Fibroblast of skin of scalp (primary cell): ENCODE measurements at places on chromosomes 2 and 18.

GRCh38 chr2:132268977-132269523, 107.3 kb upstream of the ANKRD30BL start:
- DNase-seq = no peak

DNA sequence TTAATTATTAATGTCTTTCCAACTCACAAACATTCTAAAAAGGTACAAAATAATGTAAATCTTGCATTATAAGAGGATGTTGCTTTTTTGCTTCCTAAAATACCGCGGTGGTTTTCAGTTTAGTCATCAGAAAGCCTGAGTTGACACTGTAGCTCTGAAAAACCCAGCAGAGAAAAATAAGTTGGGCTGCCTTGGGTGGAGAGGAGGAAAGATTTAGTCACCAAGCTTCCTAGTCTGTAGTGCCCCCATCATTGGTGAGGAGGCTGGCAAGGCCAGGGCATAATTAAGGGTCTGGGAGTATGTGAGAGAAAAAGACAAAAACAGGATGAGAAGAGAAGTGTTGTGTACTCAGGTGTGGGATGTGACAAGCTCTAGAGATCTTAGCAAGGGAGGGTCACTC, 5.7 kb downstream of the PTPRM start:
- peak; percentile 62 for DNase-seq

DNA sequence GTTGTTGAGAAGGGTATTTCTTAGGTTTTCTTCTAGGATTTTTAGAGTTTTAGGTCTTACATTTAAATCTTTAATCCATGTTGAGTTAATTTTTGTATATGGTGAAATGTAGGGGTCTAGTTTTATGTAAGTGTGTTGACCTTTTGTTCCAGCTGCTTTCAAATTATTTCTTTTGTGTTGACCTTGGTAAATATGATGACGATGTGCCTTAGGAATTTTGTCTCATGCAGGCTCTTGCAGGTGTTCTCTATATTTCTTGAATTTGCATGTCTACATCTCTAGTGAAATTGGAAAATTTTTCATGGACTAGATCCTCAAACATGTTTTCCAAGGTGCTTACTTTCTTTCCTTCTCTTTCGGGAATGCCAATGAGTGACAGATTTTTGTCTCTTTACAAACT, 1609.3 kb upstream of the ZEB2 start:
- no peak for DNase-seq

DNA sequence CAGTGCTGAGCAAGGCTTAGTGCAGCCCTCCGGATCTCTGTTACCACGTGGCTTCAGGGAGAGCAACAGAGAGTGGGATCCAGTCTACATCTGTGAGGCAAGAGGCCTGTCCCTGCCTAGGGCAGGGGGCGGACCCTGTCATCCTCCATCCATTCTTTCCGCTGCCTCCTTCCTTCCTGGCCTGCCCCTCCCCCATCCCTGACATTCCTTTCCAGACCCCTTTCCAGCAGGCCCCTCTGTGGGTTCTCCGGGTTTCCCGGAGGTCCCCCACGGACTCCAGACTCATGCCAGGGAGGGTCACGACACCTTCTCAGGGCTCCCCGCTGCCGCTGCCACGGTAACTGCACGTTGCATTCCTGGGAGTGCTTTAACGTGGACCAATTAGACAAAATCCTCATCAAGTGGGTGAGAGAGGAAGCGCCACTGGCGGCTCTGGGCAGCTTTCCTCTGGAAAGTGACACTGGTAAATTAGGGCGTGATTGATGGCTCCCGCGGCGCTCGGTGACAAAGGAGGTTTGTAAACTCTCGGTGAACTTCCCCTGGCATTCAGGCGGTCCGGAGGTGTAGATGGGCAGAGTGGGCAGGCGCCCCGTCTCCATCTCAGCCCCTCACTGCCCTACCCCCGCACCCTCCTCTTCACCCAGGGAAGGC, 11.4 kb downstream of the ATOH8 start:
- DNase-seq = no peak

- DNase-seq = peak; percentile 90
These were observed 163.6 kb downstream of the NAPG start for GRCh38 chr18:10689236-10690034.

DNA sequence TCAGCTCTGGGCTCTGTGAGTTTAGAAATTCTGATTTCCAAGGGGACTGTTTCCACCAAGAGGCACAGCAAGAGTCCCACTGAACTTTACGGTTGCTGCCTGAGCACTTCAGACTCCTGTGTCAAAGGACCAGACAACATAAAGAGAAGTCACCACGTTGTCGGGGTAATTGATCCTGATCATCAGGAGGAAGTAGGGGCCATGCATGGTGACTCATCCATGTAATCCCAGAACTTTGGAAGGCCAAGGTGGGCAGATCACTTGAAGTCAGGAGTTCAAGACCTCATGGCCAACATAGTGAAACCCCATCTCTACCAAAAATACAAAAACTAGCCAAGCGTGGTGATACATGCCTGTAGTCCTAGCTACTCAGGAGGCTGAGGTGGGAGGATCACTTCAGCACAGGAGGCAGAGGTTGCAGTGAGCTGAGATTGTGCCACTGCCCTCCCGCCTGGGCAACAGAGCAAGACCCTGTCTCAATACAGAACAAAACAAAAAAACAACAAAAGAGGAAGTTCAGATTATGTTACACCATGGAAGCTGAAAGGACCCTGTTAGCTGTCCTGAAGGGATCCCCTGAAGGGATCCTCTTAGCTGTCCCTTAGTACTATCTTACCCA, 9.4 kb upstream of the ASXL2 start:
- DNase-seq = no peak

DNA sequence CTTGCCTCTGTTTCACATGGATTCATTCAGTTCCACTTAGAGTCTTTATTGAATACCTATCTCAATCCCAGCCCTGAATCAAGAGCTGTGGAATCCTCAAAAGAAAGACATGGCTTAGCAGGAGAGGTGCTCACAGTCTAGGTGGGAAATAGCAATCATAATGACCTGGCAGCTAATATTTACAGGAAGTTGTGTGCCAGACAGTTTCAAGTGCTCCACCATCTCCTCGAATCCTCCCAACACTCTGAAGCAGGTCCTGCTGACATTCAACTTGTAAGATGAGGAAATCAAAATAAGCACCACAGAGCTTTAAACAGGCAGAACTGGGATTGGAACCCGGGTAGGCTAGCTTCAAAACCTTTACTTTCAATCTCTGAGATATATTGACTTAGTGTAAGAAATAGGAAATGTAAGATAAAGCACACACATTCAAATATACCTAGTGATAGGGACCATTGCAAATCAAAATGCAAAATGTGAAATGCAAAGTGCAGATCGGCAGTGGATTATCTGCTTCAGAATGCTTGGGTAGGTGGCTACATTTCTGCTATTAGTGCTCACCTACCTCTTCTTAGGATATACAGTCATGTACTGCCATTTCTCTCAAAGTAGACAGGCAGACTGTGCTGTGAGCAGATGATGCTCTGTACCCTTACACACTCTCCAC, 182.0 kb downstream of the PRKCE start:
- no peak for DNase-seq

GRCh38 chr2:57908736-57909161, 137.9 kb upstream of the VRK2 start:
- DNase-seq = no peak

GRCh38 chr18:75267643-75268363, 57.2 kb downstream of the TSHZ1 start:
- DNase-seq = no peak
